Glomerular endothelial cell (primary cell): ENCODE measurements at places on chromosomes 5 and 9.
A peak's percentile ranks its signal among the peaks of the same experiment; 100 is the strongest.

DNA sequence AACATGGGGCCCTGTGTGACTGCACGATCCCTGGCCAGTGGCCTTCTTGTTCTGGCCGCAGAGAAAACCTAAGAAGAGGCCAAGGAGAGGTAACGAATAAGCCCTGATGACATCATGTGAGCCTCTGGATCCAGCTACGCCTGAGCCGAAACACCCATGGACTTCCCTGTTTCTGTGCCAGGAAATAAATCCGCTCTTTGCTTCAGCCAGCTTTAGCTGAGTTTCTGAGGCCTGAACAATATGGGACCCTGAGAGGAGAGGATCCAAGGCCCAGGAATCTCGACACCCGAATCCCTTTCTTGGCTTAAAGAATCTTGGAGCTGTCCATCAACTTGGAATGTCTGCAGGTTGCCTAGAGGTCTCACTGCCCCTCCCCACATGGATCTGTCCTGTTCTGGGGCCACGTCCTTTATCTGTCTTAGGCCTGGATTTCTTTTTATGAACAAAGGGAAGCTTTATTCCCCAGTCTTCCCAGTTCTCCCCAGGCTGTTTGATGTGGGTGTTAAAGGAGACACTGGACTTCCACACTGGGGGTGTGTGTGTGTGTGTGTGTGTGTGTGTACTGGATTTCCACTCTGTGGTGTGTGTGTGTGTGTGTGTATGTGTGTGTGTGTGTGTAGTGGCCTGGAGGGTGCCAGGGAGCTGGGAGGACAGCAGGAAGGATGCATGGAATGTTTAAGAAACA, 13.7 kb downstream of the IER5L start:
- no peak for DNase-seq

- no peak for DNase-seq
Measured at GRCh38 chr5:170262061-170263045, 29.6 kb downstream of the C5orf58 start.

GRCh38 chr5:147093138-147093537, 141.7 kb upstream of the STK32A start:
- DNase-seq, result no peak

GRCh38 chr9:71725590-71726338, 42.5 kb downstream of the CEMIP2 start:
- DNase-seq, result peak; percentile 47

DNA sequence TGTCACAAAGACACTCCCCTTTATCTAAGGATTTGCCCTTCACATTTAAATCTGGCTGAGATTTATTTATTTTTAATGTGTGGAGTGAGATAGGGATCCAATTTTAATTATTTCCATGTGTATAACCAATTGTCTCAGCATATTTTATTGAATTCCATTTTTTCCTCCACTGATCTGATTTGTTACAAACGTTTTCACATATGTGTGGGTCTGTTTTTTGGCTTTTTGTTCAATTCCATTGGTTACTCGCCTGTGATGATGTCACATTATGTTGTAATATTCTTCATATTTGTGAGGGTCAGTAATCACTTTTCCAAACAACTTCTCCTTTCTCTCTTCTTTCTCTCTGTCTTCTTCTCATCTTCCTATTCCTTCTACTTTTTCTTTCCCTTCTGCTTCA, 278.3 kb upstream of the RFX3 start:
- no peak for DNase-seq

GRCh38 chr9:128887914-128888350, 6.0 kb downstream of the LRRC8A start:
- no peak for DNase-seq

DNA sequence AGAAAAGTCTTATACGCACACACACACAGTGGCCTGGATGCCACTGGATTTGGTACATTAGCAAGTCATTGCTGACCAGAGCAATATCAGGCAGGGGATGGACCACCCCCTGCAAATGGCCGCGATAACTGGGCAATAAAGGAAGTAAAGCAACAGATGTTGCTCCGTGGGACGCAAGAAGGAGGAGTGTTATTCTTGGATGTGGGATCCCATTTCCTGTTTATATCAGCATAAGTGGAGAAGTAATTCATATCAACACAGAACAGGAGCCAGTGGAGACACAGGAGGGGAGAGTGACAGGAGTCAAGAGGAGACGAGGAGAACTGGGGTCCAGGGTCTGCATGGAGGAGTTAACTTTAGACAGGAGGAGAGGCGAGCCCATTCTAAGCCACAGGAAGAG, 18.4 kb downstream of the RUFY1 start:
- DNase-seq, result peak; percentile 42

- no peak for DNase-seq
Measured at GRCh38 chr9:20014168-20014567, 225.3 kb upstream of the SLC24A2 start.

DNA sequence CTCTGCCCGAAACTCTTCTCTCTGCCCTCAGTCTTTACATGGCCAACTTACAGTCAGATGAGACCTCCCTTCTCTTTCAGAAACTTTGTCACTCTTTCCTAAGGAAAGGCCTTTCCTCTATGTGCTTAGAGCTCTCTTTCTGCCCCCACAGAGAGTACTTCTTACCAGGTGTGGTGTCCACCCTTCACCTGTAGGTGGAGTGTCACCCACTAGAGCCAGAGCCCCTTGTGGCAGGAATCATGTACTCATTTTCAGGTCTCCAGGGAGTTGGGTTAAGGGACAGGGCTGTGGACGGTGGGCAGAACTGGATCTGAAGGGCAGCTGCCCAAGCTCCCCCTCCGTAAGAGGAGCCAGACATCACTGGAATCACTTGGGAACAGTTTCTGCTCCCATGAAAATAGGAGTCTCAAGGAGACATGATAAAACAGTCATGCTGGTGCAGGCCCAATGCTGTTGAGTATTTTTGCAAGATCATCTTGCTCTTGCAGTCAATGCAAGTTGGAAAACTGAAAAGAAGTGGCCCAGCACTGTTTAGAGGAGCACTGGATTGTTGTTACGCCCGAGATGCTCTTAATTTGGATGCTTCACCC, 436.7 kb downstream of the ZSWIM6 start:
- DNase-seq, result no peak

DNA sequence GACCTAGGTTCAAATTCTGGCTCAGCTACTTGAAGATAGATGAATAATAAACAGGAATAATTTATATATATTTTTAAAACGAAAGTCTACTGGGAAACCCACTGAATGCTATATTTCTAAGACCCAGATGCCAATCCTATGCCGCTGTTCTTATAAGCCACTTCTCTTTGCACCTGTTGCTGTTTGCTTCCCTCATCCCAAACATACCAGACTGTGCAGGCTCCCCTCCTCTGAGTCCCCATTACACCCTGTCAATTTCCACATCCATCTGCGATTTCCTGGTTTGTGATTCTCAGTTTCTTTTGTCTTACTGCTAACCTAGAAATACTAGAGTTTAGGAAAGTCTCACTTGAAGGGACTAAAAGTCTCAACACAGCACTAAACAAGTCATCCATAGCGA, 92.8 kb upstream of the CAST start:
- DNase-seq, result no peak

DNA sequence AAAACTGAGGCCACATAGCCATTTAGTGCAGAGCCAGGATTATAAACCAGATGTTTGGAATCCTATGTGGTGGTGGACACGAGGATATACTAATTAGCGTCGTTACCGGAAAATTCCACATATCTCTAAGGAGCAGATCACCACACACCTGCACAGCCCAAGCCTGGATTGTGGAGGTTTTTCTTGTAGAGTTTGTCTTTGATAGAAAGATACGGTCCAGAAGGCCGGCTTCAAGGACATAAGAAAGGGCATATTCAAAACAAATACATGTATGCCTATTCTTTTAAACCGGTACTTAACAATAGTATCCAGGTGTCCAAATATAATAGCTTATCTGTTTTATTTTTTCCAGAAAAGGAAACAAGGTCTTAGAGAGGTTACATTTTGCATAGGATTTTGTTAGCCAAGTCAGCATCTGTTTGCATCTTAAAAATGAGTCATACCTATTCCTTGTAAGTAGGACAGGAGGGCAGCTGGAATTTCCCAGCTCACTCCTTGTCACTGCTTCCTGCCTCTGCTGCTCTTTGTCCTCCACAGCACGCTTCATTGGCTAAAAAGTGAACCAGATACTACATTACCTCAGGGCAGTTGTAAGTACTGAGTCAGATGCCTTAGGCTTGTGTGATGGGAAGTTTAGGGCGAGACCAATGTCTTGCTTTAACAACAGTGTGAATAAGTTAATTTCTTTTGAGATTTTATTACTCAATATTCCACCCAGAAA, 3.6 kb downstream of the TMC1 start:
- DNase-seq, result peak; percentile 98

DNA sequence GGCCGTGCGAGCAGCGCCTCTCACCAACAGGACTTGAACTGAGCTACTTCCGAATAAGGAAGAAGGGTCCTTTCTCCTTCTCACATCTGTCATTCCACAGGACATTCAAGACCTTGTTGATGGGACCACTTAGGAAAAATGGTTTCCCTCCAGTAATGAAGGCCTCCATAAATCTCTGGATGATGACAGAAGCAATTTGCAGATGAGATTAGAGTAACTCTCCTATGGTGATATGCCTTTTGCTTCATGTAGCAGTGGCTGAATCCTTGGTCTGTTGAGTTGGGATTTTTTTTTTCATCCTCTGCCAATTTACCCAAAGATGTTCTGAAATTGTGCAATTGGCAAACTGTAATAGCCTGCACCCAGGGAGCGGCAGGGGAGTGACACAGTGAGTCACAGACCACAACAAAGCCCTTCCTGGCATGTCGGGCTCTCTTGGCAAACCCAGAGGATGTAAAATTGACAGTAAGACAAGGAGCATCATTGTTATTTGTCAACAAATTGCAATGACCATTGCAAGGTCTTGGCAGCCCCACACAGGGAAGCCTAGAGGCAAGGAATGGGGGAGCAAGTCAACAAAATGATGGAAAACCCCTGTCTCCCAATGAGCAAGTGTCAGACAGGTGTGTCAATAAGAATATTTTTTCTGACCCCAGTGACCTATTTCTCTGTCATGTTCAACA, 275.9 kb downstream of the ACTL7B start:
- DNase-seq, result no peak
